ENCODE measurements at places on chromosomes 7 and 10.

DNA sequence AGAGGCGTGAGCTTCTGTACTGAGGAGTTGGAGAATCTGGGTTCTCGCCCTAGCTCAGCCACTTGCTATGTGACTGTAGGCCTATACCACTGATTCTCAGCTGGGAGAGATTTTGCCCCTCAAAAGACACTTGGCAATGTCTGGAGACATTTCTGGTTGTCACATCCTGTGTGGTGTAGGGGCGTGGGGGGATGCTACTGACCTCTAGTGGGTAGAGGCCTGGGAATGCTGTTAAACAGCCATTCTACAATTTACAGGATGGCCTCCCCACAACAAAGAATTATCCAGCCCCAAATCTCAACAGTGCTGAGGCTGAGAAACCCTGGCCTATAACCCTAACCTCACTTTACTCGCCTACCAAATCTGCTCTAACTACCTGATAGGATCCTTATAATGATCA, 58.8 kb upstream of the GAD2 start:
- H3K27ac ChIP-seq, result no peak overlapping the region
- DNase-seq, result no peak
- no peaks in the 10 kb centered on the region for H3K27me3 ChIP-seq
- H3K4me1 ChIP-seq, result no peaks in the 10 kb centered on the region

DNA sequence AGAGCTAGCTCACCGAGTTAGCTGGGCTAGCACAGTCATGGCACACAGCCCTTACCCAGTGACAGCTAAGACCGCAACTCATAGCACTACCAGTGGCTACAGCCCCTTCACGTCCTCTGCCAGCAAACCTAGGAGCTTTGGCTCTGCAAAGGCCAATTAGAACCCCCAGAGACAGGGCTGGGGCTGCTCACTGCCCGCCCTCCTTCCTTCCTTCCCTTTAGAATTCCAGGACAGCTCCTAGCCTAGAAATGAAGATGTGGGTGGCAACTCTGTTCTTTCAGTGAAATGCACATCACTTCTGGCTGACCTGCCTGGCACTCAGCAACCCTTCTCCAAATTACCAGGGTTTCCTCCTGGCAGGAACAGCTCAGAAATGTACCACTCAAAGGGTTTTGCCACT, 99.9 kb downstream of the FAM53B start:
- H3K27ac ChIP-seq, result no peak overlapping the region
- no peaks in the 10 kb centered on the region for H3K27me3 ChIP-seq
- H3K4me1 ChIP-seq, result peaks cover 36% of the 10 kb centered on the region
- H3K36me3 ChIP-seq, result no peaks in the 10 kb centered on the region

GRCh38 chr7:37304921-37305320, 143.7 kb downstream of the ELMO1 start:
- no peaks in the 10 kb centered on the region for H3K27me3 ChIP-seq
- no peaks in the 10 kb centered on the region for H3K36me3 ChIP-seq

DNA sequence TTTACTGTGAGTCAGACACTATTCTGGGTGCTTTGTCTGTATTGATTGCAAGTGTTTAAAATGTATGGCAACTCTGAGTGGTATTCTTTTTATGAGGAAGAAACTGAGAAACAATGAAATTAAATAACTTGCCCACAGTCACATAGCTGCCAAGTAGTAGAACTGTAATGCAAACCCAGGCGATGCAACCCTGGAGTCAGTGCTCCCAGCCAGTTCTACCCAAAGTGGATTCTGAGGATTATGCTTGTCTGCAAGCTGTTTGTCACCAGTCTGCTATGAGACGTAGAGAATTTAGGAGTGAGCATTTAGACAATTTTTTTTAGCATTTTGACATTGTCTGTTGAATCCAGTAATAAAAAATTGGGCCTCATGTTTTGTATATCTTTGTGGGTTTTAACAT, 306.0 kb upstream of the LRGUK start:
- H3K36me3 ChIP-seq, result peaks cover 7% of the 10 kb centered on the region
- DNase-seq, result no peak
- H3K27me3 ChIP-seq, result no peaks in the 10 kb centered on the region
- no peak overlapping the region for H3K4me3 ChIP-seq
- H3K4me1 ChIP-seq, result no peaks in the 10 kb centered on the region

DNA sequence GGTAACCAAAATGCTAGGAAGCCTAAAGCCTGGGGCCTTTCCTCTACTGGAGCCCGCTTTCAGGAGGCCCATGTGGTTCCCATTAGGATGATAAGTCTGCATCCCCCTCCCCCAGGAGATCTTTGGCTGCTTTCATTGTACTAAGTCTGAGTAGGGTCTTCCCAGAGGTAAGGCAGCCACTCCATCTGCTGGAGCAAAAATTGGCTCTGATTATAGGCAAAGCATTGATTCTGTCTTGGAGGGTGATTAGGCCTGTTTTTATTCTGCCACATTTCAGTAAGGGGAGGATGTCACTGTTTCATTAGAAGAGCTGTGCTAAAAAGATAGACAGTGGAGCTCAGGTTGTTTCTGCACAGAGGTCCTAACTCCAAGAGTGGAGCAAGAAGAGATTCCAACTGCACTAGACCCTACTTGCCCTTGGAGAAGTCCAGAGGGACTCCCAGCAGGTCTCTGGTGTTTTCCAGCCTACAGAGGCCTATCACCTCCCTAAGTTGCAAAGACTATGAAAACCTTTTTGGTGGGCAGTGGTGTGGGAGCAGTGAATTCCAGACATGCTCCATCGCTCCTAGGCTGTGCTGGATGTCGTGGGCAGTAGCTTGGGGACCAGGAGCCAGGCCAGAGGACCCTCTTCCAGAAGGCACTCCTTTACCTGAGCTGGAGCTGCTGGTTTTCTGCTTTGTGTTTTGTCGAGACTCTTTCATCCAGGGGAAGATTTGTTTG, 7.1 kb upstream of the HOXA2 start:
- peak overlapping the region; percentile 99 for H3K4me3 ChIP-seq
- DNase-seq, result no peak
- H3K27ac ChIP-seq, result peak overlapping the region; percentile 87

DNA sequence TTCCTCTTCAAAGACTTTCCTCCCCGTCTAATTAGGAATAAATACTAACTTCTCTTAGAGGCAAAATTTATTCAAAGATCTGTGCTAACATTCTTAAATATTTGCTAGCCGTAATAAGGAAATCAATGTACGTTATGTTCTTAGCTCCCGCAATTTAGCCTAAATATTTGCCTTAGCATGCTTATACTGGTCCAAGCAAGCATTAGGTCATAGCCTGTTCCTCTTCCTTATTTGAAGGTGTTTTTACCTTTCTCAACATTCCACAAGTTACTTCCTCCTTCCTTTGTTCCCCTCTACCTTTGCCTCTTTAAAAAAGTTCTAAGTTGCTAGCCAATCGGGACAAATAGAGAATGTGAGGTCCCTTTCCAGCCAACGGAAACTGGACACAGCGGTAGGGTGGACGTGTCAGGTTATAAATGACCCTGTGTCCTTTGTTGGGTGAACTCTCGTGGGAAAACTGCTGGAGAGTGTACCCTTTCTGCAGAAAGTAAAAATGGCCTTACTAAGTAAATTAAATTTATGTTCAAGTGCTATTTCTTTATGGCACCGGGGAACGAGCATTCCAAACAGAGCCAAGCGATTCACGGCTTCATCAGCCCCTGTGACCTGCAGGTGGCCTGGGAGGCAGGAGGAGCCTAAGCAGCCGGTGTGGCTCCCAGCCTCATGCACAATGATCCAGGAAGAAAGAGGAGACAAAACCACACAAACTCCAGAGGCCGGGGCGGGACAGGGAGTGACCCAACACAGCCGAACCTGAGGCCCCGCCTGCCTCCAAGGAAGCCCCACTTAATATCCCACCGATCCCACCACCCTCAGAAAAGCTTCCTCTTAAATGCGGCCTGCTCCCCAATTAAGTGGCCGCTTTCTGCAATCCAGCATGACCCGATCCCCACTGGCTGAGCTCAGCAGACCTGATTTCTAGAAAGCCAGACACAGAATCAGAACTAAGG, 67.0 kb downstream of the ZRANB1 start:
- H3K4me3 ChIP-seq, result no peak overlapping the region
- H3K27me3 ChIP-seq, result no peaks in the 10 kb centered on the region
- H3K27ac ChIP-seq, result peak overlapping the region; percentile 93
- DNase-seq, result no peak
- peaks cover 6% of the 10 kb centered on the region for H3K36me3 ChIP-seq
- peaks cover 78% of the 10 kb centered on the region for H3K4me1 ChIP-seq

- H3K4me1 ChIP-seq, result peaks cover 7% of the 10 kb centered on the region
- no peak overlapping the region for H3K4me3 ChIP-seq
- no peak for DNase-seq
- H3K27me3 ChIP-seq, result no peaks in the 10 kb centered on the region
- H3K36me3 ChIP-seq, result no peaks in the 10 kb centered on the region
Observed at GRCh38 chr10:3945026-3945425, 160.0 kb upstream of the KLF6 start.

- no peaks in the 10 kb centered on the region for H3K36me3 ChIP-seq
- H3K4me1 ChIP-seq, result no peaks in the 10 kb centered on the region
- no peaks in the 10 kb centered on the region for H3K27me3 ChIP-seq
- no peak for DNase-seq
Observed at GRCh38 chr7:36312915-36313334, 76.7 kb upstream of the ANLN start.

- no peak overlapping the region for H3K27ac ChIP-seq
- no peaks in the 10 kb centered on the region for H3K36me3 ChIP-seq
- no peak for DNase-seq
- no peak overlapping the region for H3K4me3 ChIP-seq
- H3K4me1 ChIP-seq, result peaks cover 19% of the 10 kb centered on the region
Observed at GRCh38 chr10:19874791-19875190, 58.6 kb downstream of the PLXDC2 start.

- no peaks in the 10 kb centered on the region for H3K36me3 ChIP-seq
- no peaks in the 10 kb centered on the region for H3K4me1 ChIP-seq
- DNase-seq, result no peak
- no peak overlapping the region for H3K27ac ChIP-seq
- no peak overlapping the region for H3K4me3 ChIP-seq
- no peaks in the 10 kb centered on the region for H3K27me3 ChIP-seq
Observed at GRCh38 chr7:41630741-41631140, 72.1 kb downstream of the INHBA start.

GRCh38 chr10:14262836-14263425, 67.8 kb downstream of the FRMD4A start:
- H3K27ac ChIP-seq, result no peak overlapping the region
- no peaks in the 10 kb centered on the region for H3K36me3 ChIP-seq
- H3K4me1 ChIP-seq, result no peaks in the 10 kb centered on the region
- no peak overlapping the region for H3K4me3 ChIP-seq
- no peaks in the 10 kb centered on the region for H3K27me3 ChIP-seq
- DNase-seq, result no peak

- no peaks in the 10 kb centered on the region for H3K36me3 ChIP-seq
- no peak overlapping the region for H3K4me3 ChIP-seq
- H3K4me1 ChIP-seq, result peaks cover 27% of the 10 kb centered on the region
- DNase-seq, result no peak
- H3K27ac ChIP-seq, result peak overlapping the region; percentile 27
- no peaks in the 10 kb centered on the region for H3K27me3 ChIP-seq
Observed at GRCh38 chr7:129896568-129897382, 56.0 kb downstream of the UBE2H start.

DNA sequence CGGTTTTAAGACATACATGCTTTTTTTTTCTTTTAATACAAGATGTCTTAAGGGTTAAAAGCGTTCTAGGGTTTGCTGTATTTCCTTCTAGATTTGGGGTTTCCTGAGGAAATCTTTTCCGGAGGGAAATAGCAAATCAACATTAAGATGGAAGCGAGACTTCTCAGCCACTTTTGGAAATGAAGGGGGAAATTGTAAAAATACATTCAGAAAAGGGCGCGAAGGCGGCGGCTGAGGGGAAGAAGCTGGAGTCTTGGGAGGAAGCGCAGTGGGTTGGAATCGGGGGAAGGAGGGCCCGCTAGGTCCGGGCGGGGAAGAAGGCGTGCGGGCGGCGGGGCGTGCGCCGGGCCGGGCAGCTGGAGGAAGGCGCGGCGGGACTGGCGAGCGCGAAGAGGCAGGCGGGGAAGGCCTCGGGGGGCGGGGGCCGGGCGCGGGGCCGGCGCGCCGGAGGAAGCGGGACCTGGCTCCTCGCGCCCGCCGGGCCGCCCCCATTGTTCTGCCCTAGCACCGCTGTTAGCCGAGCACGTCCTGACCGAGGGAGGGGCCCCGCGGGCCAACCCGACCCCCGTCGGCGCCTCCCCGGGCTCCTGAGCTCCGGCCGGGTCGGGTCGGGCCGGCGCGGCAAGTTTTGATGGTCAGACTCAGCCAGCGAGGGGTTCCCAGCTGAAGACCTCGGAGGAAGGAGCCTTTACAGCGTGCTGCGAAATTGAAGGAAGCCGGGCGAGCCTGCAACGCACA, 1.5 kb upstream of the SKIDA1 start:
- H3K36me3 ChIP-seq, result no peaks in the 10 kb centered on the region
- no peak for DNase-seq
- H3K27ac ChIP-seq, result peak overlapping the region; percentile 97
- H3K4me3 ChIP-seq, result peak overlapping the region; percentile 83
- no peaks in the 10 kb centered on the region for H3K27me3 ChIP-seq

DNA sequence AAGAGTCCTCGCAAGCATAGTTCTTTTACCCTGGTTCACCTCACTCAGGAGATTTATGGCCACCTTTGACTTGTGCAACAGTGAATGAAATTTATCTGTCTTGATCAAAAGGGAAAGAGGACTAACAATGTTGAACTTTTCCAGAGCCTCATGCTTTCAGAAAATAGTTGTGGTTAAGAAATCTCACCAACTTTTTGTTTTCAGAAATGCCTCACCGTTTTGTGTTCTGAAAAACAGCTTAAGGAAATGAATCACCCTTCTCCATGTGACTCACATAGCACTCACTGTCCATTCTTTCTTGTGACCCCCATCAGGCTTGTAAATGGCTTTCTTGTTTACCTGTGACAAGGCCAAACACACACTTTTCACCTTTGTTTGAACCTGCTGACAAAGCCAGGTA, 148.6 kb upstream of the FAM3C start:
- H3K27ac ChIP-seq, result no peak overlapping the region
- no peaks in the 10 kb centered on the region for H3K4me1 ChIP-seq
- H3K4me3 ChIP-seq, result no peak overlapping the region
- no peak for DNase-seq

DNA sequence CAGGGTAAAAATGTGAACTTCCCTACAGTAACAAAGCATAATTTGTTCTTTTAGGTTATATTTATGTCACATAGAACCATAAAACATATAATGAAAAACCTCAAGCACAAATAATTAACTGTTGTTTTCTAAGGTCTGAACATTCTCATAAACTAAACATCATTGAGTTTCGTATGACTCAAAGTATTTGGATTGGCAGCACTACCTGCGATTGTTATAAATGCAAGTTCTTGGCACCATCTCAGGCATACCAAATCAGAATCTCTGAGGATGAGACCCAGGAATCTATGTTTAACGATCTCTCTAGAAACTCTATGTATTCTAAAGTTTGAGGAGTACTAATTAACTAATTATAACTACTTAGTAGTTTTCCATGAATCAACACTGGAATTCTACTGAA, 22.5 kb downstream of the ORC5 start:
- no peak overlapping the region for H3K4me3 ChIP-seq
- DNase-seq, result no peak
- no peaks in the 10 kb centered on the region for H3K27me3 ChIP-seq
- no peaks in the 10 kb centered on the region for H3K4me1 ChIP-seq
- H3K36me3 ChIP-seq, result peaks cover 16% of the 10 kb centered on the region

- DNase-seq, result no peak
- no peaks in the 10 kb centered on the region for H3K27me3 ChIP-seq
Observed at GRCh38 chr10:117896517-117896916, 150.2 kb downstream of the RAB11FIP2 start.

- H3K4me1 ChIP-seq, result peaks cover 29% of the 10 kb centered on the region
- no peak overlapping the region for H3K27ac ChIP-seq
- H3K36me3 ChIP-seq, result peaks cover 5% of the 10 kb centered on the region
- H3K27me3 ChIP-seq, result no peaks in the 10 kb centered on the region
Observed at GRCh38 chr10:60877061-60877776, 66.8 kb downstream of the RHOBTB1 start.
